Activated CD4-positive, alpha-beta T cell treated with anti-CD3 and anti-CD28 coated beads, Interleukin-2, amount 50 U/mL, for 16 hours (primary cell): ENCODE measurements at places on chromosomes 11 and 22.

- DNase-seq: peak; percentile 82
These were observed 25.8 kb upstream of the MPPED1 start for GRCh38 chr22:43385770-43386641.

DNA sequence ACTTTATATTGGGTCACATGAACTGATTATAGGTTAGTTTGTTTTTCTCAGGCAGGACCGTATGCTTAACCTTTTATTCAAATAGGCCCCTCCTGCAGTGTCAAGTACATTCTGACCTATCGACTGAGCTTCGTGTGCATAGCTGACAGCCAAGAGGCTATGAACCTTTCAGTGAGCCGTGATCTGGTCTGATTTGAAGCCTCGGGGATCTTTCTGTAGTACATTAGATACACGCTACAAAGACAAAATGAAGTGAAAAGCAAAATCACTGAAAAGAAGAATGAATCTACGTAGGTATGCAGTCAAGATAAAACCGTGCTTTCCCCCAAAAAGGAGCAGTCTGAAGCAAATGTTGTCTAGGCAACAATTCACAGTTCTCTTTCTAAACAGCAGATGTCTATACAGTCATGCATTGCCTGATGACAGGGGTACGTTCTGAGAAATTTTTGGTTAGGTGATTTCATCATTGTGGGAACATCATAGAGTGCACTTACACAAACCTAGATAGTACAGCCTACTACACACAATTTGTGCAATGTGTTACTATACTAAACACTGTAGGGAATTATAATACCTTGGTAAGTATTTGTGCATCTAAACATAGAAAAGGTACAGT, 18.1 kb downstream of the JHY start:
- peak; percentile 42 for DNase-seq

- no peak for DNase-seq
These were observed 111.9 kb downstream of the WNT7B start for GRCh38 chr22:45864959-45865476.

DNA sequence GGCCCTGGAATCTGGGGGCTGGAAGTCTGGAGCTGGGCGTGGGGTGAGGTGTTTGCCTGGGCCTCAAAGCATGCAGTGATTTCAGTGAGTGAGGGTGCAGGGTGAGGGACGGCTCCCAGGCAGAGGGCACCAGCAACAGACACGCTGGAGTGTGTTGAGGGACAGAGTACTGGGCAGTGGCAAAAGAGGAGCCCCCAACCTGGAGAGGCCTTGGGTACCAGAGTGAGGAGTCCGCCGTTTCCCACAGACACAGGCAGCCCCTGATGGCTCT, 12.0 kb upstream of the TBC1D22A start:
- DNase-seq: no peak

- no peak for DNase-seq
These were observed 110.1 kb upstream of the LMO1 start for GRCh38 chr11:8373519-8374432.

DNA sequence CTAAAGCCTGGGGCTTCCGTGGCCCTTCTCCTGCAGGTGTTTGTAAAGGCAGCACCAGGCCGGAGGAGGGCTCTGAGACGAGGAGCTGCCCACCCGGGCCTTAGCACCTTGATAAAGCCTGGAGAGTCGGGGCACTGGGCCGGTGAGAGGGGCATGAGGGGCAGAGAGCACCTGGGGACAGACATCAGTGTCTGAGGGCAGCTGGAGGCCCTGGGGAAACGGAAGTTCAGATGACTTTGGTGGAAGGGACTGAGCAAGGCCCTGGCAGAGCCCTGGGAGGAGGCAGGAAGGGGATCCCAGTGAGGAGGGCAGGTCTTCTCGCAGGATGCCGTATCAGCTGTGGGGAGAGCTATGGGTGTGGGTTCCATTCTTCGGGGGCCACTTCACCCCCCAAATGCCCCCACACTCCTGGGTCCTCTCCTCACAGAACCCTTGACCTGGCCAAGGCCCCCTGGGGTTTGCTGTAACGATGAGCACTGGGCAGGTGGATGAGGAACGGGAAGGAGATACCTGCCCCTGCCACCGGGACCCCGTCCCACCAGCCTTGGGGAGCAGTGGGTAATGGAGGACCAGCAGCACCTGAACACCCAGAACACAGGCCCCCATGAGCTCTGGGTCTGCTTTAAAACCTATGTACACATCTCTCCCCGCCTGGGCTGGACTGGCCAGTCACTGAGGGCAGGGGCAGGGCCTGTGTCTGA, 7.4 kb downstream of the C1QTNF6 start:
- DNase-seq: no peak

DNA sequence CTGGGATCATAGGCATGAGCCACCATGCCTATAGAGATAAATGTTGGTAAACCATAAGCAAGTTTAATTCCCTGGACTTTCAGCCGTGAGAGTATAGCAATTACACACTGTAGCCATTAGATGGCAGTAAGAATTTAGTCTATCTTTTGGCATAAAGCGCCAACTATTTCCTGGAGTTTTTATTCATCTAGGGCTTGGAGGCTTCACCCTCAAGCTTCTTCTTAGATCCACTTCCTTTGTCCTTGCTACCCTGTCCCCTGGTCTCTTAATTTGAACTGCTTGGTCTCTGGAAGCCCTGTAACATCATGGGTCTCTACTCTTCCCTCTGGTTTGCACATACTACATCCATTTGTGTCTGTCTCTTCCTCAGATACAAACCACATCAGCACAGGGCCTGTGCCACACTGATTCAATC, 38.2 kb downstream of the OR10A6 start:
- peak; percentile 57 for DNase-seq

DNA sequence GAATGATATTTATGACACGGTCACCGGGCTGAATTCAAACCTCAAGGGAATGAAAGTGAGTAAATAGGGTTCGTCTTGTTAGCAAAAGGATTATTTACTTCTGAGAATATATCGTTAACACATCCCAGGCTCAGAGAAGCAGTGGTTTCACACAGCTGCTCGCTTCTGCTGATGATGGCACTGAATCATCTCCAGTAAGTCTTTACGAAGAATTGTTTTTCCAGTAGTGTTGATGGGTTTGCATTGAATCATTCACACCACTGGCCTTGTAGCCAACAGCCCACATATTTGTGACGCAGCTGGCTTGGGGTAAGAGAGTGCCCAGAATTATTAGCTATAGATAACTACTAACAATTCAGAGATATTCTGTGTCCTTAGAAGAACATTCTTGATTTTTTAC, 236.3 kb downstream of the CADM1 start:
- DNase-seq: no peak

DNA sequence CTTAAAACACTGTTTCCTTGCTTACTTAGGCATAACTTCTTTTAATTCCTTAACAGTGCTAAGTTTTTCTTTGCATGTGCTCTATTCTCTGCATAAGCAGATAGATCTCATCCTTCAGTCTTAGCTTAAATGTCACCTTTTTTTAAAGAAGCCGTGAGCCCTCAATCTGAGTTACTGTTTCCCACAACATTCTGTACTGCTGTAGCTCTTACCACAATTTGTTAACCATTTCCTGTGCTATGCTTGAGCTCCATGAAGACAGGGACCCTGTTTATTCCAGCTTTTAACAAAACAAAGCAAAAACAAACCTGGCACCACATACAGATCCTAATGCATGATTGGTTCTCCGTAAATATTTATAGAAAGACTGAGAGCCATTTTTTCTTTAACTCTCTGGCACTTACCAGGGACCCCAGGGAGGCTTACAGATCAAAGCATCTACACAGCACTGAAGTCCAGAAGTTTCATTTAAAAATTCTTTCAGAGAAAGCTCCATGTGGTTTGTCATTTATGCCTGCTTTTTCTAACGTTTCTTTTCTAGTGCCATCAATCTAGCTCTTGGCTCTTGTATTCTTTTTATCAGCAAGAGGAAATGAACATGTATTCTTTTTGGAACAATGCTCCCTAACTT, 74.9 kb downstream of the DYNC2H1 start:
- peak; percentile 16 for DNase-seq

GRCh38 chr11:78380615-78381051, 37.0 kb downstream of the GAB2 start:
- DNase-seq: no peak

DNA sequence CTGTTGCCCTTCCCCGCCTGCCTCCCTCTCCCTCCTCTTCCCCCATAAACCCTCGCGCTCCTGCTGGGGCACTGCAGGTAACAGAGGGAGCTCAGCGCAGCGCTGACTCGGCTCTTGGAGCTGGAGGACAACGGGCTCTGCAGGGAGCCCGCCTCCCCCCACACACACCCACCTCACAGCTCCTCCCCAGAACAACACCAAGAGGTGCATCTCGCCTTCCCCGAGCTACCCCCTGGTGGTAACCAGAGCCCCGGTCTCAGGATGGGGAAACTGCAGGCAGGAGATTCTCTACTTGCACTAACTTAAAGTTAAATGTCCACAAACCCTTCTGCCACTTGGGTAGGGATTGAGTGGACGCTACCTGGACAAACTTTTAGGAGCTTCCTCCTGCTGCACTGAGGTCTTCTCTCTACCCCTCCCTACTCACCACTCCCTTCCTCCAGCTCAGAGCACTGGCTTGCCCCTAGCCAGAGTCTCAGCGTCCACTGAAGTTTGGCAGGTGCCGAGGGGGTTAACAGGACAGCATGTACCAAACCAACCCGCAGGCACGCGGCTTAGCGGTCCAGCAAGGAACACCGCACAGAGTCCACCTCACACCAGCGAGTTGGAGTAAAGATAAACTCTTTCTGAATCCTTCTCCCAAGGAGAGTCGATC, 4.0 kb upstream of the SCN4B start:
- DNase-seq: peak; percentile 7

DNA sequence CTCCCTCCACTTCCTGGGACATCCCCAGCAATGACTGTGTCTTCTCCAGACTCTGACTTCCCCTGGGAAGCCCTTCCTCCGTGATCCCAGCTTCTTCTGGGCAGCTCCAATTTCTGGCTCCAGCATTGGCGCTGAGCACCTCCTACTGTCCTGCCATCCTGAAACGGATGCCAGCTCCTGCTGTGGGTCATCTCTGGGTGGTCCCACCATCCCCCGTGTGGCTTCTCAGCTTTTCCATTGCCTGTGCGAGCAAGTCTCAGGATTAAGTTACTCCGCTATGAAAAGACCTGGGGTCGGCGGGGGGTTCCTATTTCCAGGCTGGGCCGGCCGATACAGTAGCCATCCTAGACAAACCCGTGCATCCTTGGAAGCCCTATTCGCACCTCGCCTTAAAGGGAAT, 55.4 kb upstream of the FADD start:
- DNase-seq: no peak

- no peak for DNase-seq
These were observed 38.9 kb upstream of the CSNK2A3 start for GRCh38 chr11:11391796-11392463.

DNA sequence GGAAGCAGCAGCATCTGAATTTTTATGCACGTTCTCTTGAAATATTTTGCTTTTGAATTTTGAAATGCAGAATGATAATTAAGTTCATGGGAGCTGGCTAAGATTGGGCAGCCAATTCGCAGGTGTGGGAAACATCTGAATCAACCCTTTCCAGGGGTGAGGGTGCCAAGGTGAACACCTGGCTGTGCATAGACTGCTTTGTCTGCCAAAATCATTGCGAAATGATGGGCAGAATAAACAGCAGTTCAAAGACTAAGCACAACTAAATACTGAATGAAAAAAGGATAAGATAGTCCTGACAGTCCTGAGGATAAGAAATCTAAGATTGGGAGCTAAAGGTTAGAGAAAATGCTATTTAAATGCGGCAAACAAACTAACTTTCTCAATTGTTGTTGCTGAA, 813.3 kb upstream of the RAG2 start:
- no peak for DNase-seq

DNA sequence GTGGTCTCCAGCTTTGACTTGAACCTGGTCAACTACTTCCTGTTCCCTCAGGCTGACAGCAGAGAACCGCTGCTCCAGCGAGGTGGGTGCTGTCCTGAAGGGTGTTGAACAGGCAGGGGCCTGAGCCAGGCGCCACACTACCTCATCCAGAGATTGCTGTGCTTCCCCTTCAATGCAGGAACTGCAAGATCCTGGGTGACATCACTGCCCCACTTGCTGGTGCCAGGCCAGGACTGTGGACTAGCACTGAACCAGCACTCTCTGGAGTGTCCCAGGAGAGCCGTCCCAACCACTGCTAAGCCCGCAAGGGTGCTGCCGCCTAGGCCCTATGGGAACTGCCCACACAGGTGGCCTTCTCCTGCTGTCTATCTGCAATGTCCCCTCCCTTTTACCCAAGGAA, 51.7 kb downstream of the GAB4 start:
- DNase-seq: no peak

GRCh38 chr11:132864811-132865576, 667.3 kb downstream of the OPCML start:
- no peak for DNase-seq

- DNase-seq: no peak
These were observed 24.4 kb downstream of the OR8B12 start for GRCh38 chr11:124518989-124519451.

GRCh38 chr11:1236316-1237127, 13.7 kb downstream of the MUC5B start:
- DNase-seq: no peak

DNA sequence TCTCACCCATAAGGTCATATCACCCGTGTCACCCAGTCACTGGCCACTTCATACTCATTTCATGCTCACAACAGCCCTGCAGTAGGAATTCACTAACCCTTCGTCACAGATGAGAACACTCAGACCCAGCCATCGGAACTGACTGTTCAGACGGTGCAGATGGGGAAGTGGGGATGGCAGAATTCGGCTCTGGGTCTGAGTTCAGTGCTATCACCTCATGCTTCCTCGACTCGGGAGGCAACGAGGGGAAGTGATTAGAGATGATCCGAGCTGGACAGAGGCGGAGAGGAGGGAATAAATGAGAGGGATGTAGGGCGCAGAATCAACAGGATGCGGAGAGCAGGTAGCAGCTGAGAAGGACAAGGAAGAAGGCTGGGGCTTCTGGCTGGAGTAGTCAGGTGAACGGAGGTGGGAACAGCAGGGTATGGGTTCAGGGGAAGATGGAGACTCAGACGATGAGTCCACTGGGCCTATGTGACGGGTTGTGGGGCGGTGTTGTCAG, 4.7 kb downstream of the B3GNT6 start:
- no peak for DNase-seq

- no peak for DNase-seq
These were observed 6.5 kb downstream of the FZD4 start for GRCh38 chr11:86948733-86949132.

DNA sequence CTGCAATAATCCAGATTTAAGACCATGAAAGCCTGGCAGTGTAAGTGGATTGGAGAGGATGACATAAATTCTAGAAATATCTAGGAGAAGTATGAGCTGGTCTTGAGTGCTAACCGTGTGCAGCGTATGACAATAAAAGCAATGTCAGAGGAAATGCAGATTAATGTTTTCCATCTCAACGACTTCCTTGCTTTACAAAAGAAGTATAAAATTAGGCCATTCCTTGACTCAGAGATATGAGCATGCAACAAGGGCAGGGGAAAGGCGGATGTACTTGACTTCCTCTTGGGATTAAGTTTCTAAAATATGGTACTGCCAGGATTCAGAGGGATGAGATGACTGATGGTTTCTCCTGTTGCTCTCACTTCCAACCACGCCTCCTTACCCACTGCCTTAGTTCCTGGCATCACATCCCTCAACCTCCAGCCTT, 32.3 kb downstream of the ADAMTS15 start:
- DNase-seq: no peak

GRCh38 chr11:10581481-10582019, 13.1 kb upstream of the LYVE1 start:
- no peak for DNase-seq

GRCh38 chr22:16989915-16990314, 18.1 kb downstream of the GAB4 start:
- no peak for DNase-seq
